ENCODE measurements at places on chromosomes 6 and 20. TPM values are rescaled to one million over a fixed set of nuclear protein-coding genes. Genes with fewer than 3 reads are reported as not detected.

The DPPA5 gene
- not detected for polyA plus RNA-seq

The CAGE1 gene
- not detected for polyA plus RNA-seq

The DEF6 gene
- polyA plus RNA-seq: 15.1 TPM

The TFAP2B gene
- not detected for polyA plus RNA-seq

The CRISP2 gene
- not detected for polyA plus RNA-seq

The ERVFRD-1 gene
- not detected for polyA plus RNA-seq

The TUBB2B gene
- polyA plus RNA-seq: 5.1 TPM

The ARMH2 gene
- not detected for polyA plus RNA-seq

The SEMG1 gene
- polyA plus RNA-seq: not detected

The KIAA1755 gene
- 0.45 TPM for polyA plus RNA-seq

The BIRC7 gene
- polyA plus RNA-seq: 0.13 TPM

The GABRR1 gene
- not detected for polyA plus RNA-seq

The HUS1B gene
- polyA plus RNA-seq: not detected

The CLPSL2 gene
- not detected for polyA plus RNA-seq

The ENPP5 gene
- polyA plus RNA-seq: 0.81 TPM

The PTCRA gene
- 0.06 TPM for polyA plus RNA-seq

The SMOC2 gene
- 6.7 TPM for polyA plus RNA-seq

The TNNC2 gene
- polyA plus RNA-seq: 4.1 TPM

The EPPIN gene
- polyA plus RNA-seq: not detected

The VWA7 gene
- polyA plus RNA-seq: 2.9 TPM

The PSMF1 gene
- 77.0 TPM for polyA plus RNA-seq

The DSTN gene
- polyA plus RNA-seq: 181 TPM

The MEP1A gene
- polyA plus RNA-seq: 163 TPM

The ROMO1 gene
- polyA plus RNA-seq: 358 TPM

The TREM2 gene
- polyA plus RNA-seq: 0.16 TPM

Data from small intestine (tissue), 16 donors.